Gastrocnemius medialis (tissue), 4 donors: ENCODE measurements at places on chromosomes 2 and 18. TPM values are rescaled to one million over a fixed set of nuclear protein-coding genes. Genes with fewer than 3 reads are reported as not detected.

The PDCD1 gene
- not detected for total RNA-seq

The HOXD1 gene
- total RNA-seq = not detected

The PTPN18 gene
- 15.2 TPM for total RNA-seq

DNA sequence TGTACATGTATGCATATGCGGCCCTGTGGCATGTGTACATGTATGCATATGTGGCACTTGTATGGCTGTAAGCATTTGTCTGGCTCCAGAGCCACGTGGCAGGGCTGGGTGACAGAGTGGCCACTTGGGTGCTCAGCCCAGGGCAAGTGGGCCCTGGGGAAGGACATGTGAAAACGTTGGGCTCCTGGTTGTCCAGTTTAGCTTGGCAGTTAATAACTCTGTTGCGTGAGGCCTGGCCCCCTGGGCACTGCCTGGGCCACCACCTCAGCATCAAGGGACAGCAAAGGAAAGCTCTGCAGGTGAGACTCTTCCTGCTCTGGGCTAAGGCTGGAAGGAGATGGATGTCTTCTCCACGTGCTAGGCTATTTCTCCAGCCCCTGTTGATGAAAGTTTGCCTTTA is 119.9 kb downstream of the CTIF start:
- no peak for DNase-seq

The ACOXL gene
- total RNA-seq = not detected

DNA sequence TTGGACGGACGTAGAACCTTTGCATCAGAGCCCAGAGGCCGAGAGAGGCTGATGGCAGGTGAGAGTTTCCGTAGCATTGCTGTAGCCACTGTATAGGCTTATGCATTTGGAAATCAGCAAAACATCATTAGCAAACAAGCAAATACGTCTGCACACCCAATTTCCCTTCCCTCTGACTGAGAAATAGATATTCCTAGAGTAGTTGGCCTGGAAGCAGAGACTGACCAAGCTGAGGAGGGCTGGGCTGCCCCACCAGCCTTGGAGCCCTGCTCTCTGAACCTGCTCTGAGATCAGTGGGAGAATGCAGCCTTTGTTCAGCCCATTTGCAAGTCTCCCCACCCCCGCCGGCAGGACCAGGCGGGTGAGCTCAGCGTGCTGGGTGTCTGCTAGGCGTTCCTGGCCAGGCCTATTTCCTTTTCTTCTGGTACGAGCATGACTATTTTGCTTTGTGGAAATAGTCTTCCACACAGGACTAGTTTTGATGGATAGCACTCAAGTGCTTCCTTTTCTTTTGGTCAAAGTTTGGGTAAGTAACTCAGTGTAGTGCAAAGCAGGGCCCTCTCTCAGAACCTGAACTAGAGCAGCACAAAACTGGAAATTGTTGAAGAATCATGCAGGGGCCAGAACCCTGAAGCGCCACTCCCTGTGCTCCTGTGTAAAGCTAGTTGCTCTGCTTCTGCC is 21.9 kb upstream of the RNF149 start:
- no peak for DNase-seq

- no peak for DNase-seq
These were observed 7.5 kb downstream of the ASB1 start for GRCh38 chr2:238433941-238434845.

The ITM2C gene
- total RNA-seq = 4.9 TPM

The NEU4 gene
- total RNA-seq = 119 TPM

DNA sequence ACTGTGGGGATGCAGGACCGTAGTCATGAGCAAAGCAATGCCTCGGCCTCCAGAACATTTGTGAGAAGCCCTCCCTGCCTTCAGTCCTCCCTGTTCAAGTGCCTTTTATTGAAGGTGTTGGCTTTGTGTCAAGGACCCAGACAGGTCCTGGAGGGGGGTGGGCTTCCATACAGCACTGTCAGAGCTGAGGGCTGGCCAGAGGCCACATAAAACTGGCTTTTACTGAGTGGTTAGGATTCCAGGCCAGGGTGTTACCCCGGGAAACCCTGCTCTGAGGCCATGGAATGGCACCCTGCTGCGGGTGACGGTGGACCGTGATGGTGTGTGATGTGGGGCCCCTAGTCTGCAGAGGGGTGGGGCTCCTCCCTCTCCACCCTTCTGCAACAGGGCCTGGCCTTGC is 41.6 kb downstream of the TOGARAM2 start:
- DNase-seq = no peak

The EIF2AK3 gene
- 11.6 TPM for total RNA-seq
